Activated T-helper 9 cell treated with anti-CD3 and anti-CD28 coated beads, Interleukin-2, amount 50 U/mL, for 16 hours (primary cell): ENCODE measurements at places on chromosomes 7 and 10.

DNA sequence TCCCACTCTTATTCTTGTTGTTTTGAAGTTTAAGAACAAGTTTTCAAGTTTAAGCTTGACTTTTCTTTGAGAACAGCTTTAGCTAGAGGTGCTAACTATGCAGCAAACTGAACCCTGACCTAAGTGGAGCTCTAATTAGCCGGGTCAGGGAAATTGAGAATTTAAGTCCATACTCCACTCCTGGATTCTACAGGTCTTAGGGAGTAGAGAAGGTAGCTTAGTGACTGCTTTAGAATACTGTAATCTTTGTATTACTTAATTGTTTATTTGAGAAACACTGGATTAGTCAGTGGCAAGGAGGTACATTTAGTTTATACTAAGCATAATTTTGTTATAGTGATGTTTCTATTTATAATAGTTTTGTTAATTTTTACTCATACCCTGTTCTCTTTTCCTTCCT is 74.6 kb upstream of the STRIP2 start:
- DNase-seq = no peak

GRCh38 chr7:107302250-107302847 is 133.5 kb downstream of the HBP1 start:
- DNase-seq = no peak

DNA sequence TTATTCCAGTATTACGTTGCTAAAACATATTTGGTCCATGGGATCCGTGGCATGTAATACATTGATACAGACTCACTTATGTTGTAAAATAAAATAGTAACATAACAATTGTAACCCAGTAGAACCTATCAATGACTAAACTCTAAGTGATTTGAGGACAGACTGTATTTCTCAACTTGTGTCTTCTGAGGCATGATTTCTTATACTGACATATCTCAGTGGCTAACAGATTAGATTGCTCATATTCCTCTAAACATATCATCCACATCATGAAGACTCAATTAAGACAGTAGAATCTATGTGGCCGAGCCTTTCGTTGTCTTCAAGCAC is 72.3 kb downstream of the CREB5 start:
- no peak for DNase-seq

- no peak for DNase-seq
Measured at GRCh38 chr7:155543011-155543876, 3.1 kb downstream of the CNPY1 start.

- no peak for DNase-seq
Measured at GRCh38 chr7:50627824-50628361, 62.7 kb upstream of the DDC start.
